ENCODE measurements at places on chromosomes 2 and 18.

- no peak for DNase-seq
These were observed 45.8 kb downstream of the SLC4A5 start for GRCh38 chr2:74297391-74297790.

- DNase-seq = no peak
These were observed 71.2 kb downstream of the LBH start for GRCh38 chr2:30302566-30302965.

DNA sequence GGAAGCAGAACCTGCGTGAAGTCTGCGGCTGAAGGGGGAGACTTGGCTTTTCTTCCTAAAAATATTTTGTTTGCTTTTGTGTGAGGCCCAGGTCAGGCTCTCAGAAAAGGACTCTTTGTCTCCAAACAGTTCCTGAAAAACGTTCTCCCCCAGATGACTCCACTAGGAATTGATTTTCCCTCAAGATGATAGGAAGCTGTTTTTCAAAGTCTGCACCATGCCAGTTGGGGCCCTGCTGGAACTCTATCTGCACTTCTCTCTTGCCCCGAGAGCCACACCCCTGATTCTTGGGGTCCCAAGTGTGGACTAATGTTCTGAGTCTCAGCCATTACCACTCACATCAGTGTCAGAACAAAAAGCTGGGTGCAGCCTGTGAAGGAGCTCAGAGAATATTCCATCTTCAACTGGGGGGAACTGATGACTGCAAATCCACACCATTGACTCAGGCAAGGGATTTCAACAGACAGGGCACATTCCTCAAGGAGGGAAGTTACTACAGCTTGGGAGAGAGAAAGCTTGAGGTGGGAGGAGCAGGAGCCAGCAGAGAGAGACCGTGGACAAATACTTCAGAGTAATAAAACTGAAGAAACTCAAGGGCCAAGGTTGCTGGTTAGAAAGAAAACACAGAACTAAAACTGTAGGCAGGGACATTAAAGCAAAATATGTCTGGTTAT, 768.3 kb downstream of the RNF144A start:
- DNase-seq = no peak

DNA sequence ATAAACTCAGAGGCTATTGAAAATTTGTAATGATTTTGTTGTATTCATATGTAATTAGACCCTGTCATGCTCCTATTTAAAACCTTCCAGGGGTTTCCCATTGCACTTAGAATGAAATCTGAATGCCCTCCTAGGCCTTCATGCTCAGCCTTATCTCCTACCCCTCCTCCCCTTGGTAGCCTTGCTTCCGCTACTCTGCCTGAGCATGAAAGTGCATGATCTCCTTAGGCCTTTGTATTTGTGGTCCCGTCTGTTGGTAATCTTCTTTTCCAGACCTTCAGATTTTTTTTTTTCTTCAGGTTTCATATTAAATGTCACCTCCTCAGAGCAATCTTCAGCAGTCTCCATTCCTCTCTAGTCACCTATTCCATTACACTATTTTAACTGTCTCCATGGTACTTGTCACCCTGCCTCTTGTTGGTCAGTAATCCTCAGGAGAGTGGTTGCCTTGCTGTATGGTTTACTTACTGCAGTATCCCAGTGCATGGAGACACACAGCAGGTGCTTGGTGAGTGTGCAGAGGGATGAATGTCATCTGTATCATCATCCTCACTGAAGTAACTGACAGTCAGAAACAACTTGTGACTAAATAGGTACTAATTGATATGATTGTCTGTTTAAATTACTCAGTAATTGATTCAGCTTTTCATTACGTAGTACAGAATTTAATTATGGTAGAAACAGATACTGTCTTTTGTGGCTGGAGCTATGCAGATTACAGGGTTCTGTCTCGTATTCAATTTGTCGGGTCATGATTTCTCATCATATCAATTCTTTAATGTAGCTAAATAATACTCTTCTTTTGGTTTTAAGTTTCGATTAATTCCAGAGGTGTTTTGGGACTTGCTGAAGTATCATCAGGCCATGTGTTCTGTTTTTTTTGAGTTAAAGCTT, 63.9 kb downstream of the PHLPP1 start:
- DNase-seq = no peak

- no peak for DNase-seq
These were observed 372.5 kb upstream of the KLHL29 start for GRCh38 chr2:23012499-23012898.

DNA sequence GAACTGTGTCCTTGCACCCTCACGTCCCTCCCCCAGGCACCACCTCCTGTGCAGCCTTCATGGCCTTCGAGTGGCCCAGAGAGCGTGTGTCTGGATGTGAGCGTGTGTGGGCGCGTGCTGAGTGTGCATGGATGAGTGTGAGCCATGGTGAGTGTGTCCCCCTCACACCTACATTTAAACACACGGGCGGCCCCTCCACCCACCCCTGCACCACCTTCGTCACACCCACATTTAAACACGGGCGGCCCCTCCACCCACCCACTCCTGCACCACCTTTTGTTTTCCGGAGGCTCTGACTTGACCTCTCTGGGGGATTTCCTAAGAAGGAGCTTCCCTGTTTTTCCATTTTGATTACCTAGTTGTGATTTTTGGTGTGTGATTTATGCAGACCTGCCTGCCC, 17.8 kb downstream of the DTYMK start:
- no peak for DNase-seq

DNA sequence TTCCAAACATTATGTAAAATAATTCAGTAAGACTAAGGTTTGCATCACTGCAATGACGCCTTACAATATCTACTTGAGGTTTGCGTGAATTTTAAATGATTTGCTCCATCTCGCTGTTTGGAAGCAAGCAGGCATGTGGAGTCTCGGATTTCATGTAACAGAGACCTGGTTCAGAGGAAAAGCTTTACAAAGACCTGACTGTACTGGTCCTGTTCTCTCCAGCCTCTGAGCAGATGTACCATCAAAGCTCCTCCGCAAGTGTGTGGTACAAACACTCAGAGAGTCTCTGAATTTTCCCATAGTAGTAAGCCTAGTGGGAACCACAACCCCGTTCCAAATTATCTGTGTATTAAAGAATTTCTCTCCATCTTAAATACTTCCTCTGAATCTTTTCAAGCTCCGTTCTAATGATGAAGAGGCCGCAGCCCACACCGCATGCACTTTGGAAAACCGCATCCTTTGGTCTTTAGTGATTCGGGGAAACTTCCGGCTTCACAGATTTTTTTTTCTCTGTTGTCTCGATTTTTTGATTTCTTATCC, 728.1 kb upstream of the SOX11 start:
- no peak for DNase-seq

GRCh38 chr2:33788044-33788443, 188.9 kb upstream of the FAM98A start:
- DNase-seq = no peak

- DNase-seq = no peak
These were observed 56.2 kb downstream of the UXS1 start for GRCh38 chr2:106137731-106138521.

- DNase-seq = no peak
These were observed 44.2 kb downstream of the GLI2 start for GRCh38 chr2:120779781-120780283.

DNA sequence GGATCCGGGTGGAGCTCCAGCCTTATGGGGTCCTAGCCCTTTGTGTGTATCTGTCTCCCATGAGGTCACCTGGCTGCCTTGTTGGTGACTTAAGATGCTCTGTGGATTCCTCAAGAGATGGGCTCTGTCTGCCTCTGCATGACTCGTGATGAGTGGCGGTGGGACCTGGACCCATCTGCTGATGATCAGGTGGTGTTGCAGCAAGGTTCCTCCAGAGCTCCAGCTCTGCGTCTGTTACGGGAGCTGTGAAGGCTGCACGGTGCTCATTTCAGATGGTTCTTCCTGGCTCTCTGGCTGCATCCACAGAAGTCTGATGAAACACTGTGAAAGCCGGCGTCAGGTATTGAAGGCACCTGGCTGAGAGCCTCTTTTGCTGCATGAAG, 2.4 kb downstream of the AGAP1 start:
- DNase-seq = no peak

DNA sequence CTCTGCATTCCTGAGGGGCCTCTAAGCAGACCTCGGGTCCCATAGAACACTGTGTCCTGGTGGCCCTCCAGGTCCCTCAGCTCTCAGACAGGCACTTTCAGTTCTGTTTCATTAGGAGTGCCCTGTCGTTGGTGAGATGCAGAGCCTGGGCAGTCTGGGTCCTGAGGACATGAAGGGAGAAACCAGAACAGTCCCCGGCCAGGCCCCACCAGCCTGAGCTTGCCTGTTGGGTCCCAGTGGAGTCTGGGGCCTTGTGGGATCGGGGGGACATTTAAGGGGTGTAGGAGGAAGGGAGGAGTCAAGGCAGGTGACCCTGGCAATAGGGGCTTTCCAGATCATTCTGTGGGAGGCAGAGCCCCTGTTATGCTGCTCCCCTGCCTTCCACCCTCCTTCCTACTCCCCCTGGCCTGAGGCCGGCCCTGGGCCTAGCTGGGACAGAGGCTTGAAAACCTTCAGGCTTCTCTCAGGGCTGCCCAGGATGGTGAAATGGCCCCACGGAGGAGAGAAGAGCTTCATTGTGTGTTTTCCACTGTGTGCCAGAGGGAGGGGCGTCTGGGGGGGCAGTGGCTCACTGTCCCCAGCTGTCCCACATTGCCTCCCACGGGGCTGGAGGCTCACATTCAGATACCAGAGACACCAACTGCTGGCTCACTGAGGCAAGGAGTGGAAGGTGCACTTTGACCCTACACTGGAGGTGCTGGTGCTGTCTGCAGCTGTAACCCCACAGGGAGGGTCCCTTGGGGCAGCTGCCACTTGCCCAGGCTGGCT, 26.6 kb upstream of the CATIP start:
- no peak for DNase-seq

- no peak for DNase-seq
These were observed 78.2 kb downstream of the TCF4 start for GRCh38 chr18:55509631-55510324.

DNA sequence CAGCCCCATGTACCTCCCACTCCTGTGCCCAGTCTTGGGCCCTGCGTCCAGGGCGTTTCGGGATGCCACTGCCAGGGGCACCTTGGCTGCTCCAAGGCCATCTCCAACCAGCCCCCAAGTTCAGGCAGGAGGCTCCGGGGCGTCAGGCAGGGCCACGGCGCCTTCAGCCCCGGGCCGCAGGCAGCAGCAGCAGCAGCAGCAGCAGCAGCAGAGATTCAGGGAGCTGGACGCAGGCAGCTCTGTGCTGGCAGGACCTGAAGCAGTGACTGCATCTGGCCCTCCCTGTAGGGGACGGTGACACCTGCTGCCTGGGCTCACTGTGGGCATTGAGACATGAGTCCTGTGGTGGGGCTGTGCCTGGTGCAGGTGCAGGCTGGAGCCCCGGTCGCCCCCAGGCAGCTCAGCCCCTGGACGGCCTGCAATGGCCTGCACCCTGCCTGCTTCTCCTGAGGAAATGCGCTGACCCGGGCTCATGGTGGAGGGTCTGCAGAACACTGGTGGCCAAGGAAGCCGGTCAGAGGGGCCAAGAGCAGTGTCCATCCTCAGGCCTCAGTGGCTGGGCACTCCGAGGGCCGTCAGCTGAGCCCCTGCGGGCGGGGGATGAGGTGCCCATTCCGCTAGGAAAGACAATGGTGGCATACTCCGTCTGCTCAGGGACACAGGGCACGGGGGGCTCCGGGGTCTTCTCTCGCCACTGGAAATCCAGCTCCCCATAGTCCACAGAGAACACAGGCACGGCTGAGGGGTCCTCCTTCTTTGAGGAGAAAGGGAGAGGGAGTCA, 8.0 kb downstream of the PDCD1 start:
- DNase-seq = no peak

- no peak for DNase-seq
These were observed at the start of gene TNFRSF11A for GRCh38 chr18:62324917-62325805. TNFRSF11A (plus strand) TSS chr18:62325310; CDS start chr18:62325353, 43 bp downstream.

GRCh38 chr2:51812138-51812866, 780.4 kb upstream of the NRXN1 start:
- DNase-seq = peak; percentile 1

- DNase-seq = no peak
These were observed 54.6 kb downstream of the PIKFYVE start for GRCh38 chr2:208320686-208321085.

DNA sequence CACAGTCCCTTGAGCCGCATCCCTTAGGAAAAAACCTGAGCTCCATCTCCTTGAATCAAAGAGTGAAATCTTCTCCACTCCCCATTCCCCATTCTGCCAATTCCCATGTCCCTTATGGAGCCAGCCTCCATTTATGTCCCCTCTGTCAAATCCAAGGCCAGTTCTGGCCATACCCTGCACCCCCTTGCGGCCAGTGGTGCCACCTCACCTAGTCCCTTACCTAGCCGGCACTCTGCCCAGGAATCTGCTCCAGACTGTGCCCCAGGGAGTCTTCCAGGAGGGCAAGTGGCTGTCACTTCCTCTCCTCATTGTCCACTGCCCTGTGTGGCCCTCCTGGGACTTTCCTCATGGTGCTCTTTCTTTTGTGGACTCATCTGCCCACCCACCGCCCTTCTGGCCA, 195.4 kb upstream of the RMP24 start:
- peak; percentile 28 for DNase-seq

GRCh38 chr2:235647877-235648276, 154.0 kb downstream of the AGAP1 start:
- DNase-seq = no peak

- DNase-seq = peak; percentile 73
These were observed 20.0 kb downstream of the TRIP12 start for GRCh38 chr2:229901819-229902218.

- DNase-seq = no peak
These were observed 25.0 kb upstream of the MAP3K20 start for GRCh38 chr2:173050684-173051083.

GRCh38 chr2:104919127-104919526, 65.2 kb downstream of the POU3F3 start:
- no peak for DNase-seq

GRCh38 chr2:112886291-112886690, 24.7 kb upstream of the IL37 start:
- no peak for DNase-seq

- DNase-seq = no peak
These were observed 3.4 kb downstream of the CYP26B1 start for GRCh38 chr2:72144274-72144631.

DNA sequence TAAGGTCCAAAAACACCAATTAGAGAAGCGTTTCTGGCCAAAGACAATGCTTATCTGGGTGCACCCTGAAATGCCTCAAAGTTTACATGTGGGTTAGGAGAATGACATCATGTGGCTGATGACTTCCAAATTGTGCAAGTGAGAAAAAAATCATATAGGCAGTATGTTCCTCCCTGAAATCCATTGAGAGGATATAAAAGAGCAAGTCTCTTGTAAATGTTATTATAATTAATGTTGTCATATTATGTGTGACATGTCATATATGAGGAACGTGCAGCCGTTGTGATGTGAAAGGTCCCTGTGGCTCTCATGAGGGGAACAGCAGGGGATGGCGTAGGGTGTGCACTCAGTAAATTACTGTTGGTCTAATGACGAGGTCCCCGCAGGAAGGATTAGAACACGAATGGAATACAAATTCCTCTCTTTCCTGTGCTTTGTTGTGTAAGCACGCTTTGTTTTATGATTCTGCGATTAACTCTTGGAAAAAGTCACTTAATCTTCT, 290.8 kb downstream of the PRKCE start:
- DNase-seq = no peak

GRCh38 chr2:54979321-54980044, 70.8 kb downstream of the RTN4 start:
- no peak for DNase-seq

All from HCT116 (cell line).